Stimulated activated CD8-positive, alpha-beta memory T cell treated with anti-CD3 and anti-CD28 coated beads, Interleukin-15, amount 100 ng/mL, for 1 hour (primary cell): ENCODE measurements at places on chromosomes 3 and 15.

DNA sequence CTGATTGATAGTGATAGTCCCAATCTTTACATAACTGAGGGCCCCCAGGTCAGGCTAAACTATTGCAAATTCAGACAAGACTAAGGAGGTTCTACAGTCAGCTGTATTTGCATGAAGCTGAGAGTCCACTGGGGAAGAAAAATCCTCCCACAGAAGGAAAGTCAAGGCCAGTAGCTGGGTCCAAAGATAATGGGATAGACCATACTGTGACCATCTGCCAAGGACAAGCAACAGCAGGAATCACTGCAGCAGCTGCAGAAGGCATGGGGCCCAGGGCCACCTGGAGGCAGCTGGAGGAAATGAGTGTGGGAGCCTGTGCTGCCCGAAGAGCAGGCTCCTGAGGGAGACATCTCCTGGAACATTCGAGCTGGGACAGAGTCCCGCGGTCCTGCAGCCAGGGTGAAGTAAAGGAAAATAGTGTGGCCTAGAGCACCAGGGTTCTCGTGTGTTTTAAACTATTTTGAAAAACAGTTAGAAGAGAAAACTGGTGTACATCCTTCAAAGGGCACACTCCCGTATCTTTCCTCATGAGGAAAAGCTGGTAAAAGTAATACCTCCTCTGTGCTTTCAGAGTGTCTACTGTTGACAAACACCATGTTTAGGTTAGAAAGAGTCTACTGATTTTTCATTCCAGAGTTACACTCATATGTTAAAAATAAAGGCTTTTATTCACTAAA lies 13.2 kb upstream of the TMEM212 start:
- no peak for DNase-seq

GRCh38 chr3:49761661-49762060 lies 24.7 kb downstream of the IP6K1 start:
- DNase-seq = no peak

- peak; percentile 48 for DNase-seq
These were observed 38.8 kb downstream of the TMEM40 start for GRCh38 chr3:12719984-12720898.

DNA sequence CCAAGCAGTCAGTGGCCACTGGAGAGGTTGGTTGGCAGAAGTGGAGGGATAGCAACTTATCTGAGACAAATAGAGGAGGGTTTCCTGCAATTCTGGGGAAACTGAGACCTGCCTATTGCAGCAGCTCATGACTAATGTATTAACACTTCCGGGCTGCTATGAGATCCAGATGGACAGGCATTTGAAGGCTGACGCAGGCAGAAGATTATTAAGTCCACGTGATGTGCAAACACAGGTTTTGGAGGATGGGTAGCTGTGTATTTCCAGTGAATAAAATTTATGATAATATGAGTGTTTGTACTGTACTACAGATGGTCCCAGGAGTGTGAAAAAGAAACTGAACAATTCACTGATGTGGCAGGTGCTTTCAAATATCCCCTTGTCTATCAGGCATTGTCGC lies 28.5 kb upstream of the CFAP161 start:
- no peak for DNase-seq

DNA sequence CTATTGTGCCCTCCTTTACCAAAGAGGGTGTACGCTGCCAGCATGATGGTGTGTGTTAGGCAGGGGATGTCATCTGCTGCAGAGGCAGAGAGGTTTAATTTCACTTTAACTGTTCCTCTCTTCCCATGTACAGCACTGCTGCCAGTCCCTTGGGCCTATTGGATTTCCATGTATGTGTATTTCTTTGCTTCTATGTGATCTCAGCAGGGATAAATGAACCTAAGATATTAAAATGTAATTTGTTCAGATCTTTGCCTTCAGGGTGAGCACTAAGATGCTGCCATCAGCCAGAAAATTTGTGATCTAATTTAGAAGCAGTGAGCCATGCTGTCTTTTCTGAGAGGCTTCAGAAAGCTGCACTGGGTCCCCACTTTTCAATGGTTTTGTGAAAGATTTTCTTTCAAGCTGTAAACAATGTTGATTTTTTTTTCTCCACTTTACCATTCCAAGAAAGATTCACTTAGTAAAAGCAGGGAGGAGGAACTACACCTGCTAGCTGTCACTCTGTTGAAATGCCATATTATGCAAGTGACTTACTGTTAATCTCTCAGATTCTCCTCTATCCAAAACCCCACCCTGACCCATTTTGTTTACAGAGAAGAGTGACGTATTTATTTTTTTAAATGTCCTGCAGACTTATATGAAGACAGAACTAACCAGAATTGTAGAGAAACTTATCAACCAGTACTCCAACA lies 261.9 kb downstream of the TBL1XR1 start:
- no peak for DNase-seq

DNA sequence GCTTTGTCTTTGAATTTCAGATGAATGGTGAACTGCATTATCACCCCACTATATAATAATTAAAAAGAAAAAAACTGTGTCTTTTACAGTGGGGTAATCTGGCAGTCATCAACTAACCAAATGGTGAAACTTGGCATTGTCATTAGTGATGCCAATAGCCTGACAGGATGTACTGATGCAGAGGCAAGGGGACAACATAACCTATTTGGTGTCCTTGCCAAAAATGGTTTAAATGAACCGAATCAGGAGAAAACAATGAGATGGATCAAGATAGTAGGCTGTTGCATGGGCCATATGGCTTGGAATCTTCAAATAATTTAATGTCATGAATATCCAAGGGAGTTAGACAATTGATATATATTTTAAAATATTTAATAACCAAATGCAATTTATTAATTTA lies 738.7 kb downstream of the FHIT start:
- DNase-seq = no peak

DNA sequence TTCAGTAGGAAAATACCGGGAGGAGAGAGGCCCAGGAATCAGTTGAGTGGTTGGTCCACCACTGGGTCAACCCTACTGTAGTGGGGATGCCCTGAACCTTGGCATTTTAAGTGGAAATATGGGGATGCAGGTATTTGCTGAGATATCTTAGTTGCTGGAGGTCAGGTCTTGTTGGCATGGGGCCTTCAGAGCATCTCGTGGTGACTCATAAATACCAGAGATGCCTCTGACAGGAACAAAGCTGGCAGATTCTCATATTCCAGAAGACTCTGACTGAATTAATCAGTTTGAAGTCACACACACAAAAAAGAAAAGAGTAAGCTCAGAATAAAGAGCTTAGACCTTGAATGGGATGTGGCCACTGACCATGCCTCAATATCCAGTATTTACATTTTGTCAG lies 91.6 kb downstream of the CACNA2D3 start:
- DNase-seq = no peak

GRCh38 chr3:186374376-186374775 lies 12.3 kb upstream of the DGKG start:
- DNase-seq = no peak

DNA sequence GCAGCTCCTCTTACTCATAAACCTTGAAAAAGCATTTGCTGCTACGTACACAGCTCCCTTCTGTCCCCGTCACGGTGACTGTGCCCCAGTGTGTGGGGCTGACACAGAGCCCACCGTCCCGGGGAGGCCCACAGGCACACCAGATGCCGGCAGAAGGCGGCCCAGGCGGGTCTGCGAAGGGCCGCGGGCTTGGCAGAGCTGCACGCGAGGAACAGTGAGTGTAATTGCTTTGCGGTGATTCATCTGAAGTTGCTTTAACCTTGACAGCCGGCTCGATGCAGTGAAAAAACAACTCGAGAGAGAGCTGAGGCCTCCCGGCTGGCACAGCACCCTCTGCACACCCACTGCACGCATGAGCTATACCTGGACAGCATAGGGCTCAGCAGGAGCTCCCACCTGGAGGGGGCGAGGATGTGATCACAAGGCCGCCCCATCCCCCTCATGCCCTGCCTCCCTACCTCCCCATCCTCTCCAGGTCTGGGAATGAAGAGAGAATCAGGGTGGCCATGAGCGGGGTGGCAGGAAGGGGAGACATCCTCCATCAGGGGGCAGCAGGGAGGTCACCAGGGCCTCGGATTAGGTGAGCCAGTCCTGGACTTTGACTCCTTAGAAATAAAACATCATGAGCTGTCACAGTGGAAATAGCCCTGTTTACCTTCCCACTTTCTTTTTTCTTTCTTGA lies 172.7 kb downstream of the MEGF11 start:
- DNase-seq = no peak

DNA sequence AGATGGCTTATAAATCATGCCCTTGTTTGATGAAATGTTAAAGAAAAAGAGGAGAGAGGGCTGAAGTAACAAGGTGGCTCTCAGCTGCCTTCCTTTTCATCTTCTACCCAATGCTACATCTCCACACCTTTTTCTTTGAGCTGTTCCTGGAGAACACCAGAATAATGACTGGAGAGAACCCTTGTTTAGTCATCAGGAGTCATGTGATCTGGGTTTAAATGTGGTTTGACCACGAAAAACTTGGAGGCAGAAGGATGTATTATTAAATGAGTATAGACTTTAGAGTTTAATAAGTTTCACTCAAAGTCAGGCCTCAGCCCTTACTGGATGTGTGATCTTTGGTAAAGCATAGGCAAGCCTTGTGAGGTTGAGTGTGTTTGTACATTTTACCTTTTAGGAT lies 230.3 kb upstream of the TBL1XR1 start:
- no peak for DNase-seq

DNA sequence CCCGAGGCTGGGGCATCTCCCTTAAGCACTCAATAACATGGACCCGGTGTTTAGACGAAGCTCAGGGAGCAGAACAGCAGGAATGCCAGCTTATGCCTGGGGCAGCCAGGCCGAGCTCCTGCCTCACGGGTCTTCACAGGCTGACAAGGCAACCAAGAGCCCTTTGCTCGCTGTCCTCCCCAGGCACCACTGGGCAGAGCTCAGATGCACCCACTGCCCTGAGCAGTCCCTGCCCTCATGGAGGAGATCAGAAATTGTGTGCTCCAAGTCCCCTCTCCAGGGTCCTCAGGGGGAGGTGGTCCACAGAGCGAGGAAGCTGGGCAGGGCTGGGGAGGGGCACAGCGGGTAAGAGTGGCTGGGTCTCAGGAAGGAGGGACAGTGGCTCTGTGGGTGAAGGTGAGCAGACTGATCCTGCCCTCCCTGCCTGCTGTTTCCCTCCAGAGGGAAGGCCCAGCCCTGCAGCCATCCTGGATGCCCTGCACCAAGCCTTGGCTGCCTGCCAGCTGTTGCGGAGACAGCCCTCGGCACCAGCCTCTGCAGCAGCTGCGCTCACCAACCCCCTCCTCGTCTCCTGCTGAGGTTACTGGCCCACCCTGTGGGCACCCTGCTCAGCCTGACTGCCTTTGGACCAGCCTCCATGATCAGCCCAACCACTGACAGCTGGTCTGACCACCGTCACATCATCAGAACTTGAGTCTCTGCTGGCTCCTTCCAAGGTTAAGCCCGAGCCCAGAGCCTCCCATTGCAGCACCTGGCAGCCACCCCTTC lies 21.1 kb upstream of the GP9 start:
- DNase-seq = no peak

GRCh38 chr3:132979606-132980005 lies 58.6 kb upstream of the TMEM108 start:
- DNase-seq = no peak

DNA sequence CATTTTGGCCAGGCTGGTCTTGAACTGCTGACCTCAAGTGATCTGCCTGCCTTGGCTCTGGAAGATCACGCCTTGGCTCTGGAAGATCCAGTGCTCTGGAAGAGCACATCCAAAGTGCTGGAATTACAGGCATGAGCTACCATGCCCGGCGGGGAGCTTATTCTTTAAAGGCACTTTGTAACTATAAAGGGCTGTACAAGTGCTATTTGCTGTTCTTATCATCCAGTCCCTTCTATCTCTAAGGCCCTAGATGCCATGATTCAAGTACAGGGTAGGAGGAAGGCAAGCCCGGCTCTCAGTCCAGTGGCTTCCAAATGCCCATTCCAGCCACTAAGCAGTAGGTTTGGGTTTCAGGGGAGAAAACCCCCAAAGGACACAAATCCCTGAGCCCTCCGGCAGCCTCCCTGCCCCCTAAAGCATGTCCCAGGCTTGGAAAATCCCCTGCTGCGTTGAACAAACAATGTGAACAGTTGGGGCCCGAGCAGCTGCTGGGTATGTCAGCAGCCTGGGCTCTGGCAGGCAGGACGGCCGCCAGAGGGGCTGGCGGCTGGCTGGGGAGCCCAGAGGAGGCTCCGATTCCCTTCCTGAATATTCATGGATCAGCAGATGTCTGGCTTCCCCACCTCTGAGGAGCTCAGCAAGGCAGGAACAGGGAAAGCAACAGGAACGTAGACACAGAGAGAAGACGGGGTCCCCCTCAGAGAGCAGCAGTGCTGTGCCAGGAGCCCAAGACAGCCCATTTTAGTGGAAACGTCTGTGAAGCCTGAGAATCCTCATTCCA lies 7.7 kb downstream of the IGDCC4 start:
- no peak for DNase-seq

- DNase-seq = no peak
These were observed 238.4 kb upstream of the PEX5L start for GRCh38 chr3:180275176-180275575.

DNA sequence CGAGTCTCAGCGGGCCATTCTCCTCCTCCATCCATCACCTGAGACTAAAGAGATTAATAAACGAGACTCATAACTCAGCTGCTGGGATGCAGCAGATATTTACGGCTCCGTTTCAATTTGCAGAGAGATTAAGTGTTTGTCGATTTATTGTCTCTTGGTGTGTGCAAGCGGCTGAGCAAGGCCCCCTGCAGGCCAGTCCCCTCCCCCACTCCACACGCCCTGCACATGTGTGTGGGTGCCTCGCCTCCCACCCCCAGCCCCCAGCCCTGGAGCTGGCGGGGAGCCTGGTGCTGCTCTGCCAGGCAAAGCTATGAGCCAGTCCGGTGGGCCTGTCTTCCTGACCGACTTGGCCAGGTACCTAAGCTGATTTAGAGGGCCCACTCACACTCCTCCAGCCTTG lies 63.0 kb downstream of the CYP11A1 start:
- no peak for DNase-seq

- DNase-seq = no peak
These were observed 440.2 kb downstream of the LPP start for GRCh38 chr3:188594139-188594538.

- DNase-seq = no peak
These were observed 25.0 kb downstream of the GLB1 start for GRCh38 chr3:33071946-33072345.

GRCh38 chr15:77013776-77014131 lies 18.8 kb downstream of the PSTPIP1 start:
- peak; percentile 76 for DNase-seq

DNA sequence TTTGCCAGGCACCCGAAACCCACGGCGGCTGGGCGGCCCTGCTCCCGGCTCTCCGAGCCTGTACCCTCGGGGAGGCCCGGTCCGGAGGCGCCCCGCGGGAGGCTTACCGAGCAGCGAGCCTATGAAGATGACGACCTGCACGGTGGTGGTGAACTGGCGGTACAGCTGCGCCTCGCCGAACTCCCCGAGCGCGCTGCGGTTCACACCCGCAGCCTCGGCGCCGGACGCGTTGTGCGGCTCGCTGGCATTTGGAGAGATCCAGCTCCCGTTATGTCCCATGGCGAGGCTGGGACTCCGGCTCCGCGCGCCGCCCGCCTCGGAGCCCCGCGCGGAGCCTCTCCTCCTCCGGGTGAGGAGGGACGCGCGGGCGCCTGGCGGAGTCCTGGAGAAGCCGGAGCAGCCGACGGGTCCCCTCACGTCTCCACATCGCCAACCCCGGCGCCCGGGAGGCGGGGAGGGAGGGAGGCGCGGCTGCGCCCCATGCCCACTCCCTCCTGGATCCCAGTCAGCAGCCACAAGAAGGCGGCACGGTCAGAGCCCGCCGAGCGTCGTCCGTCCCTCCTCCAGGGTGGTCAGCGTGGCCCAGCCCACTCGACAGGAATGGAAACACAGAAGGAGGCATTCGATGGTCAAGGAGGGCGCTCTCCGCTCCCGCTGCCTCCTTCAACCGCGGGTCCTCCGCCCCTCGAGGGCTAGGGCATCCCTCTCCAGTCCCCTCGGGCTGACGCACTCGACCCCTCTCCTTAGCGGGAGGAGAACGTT lies at the start of gene GPR176:
TSS of gene GPR176 (minus strand) at position 519 of the 762 bp plus-strand sequence. CDS start at position 279, 240 bp downstream.
- DNase-seq = no peak

- no peak for DNase-seq
These were observed 29.4 kb downstream of the EEFSEC start for GRCh38 chr3:128182656-128183055.
